GM03348 (cell line): ENCODE measurements at places on chromosomes 5 and 9.

- no peak for DNase-seq
Measured at GRCh38 chr9:113611461-113612215, 148.1 kb downstream of the RGS3 start.

- peak; percentile 14 for DNase-seq
Measured at GRCh38 chr5:157076558-157076957, 17.6 kb upstream of the HAVCR1 start.

DNA sequence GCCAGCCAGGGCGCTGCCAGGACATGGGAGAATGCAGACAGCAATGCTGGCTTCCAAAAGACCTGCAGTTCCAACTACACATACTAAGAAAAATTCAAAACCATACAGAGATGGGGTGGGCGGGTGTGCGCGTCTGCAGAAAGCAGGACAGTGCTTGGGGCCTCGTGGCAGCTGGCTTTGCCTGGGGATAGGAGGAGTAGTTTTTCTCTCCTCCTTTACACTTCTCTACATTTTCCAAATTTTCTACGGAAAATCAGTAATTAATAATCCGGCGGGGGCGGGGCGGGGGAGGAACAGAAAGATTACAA, 43.6 kb upstream of the SARDH start:
- DNase-seq = no peak

GRCh38 chr9:81892440-81892839, 35.8 kb upstream of the SPATA31D4 start:
- no peak for DNase-seq

GRCh38 chr5:118578093-118578492, 410.3 kb downstream of the DTWD2 start:
- peak; percentile 22 for DNase-seq

DNA sequence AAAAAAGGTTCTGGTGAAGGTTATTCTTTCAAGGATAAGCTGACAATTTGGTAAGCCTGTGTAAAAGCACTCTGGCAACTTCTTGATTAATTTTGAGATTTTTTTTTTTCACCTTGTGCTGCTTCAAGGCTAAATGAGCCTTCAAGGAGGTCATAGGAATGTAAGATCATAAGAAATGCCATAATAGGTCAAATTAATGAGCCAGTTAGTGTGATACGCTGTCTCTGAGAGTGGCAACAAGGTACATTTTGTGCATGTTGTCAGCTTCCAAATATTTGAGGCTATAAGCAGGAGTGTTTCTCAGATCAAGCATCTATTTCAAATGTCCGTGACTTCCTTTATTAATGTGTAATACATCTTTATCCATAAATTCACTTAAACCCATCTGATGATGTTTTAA, 72.3 kb upstream of the CDH6 start:
- DNase-seq = no peak

DNA sequence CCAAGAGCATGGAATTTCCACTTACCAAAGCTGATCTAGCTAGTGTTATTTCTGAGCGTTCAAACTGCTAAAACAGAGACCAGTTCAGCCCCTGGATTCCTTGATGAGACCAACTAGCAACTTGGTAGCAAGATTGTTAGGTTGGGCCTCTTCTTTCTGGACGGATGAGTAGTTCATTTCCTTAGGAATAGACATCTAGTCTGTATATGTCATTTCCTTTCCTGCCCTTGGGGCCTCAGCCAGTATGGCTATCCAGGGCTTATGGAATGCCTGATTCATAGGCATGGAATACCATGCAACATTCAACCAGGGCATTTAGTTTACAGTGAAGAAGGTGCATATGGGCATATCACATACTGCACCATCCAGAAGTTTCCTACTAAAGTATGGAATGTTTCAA, 14.5 kb upstream of the LPAR1 start:
- DNase-seq = no peak

DNA sequence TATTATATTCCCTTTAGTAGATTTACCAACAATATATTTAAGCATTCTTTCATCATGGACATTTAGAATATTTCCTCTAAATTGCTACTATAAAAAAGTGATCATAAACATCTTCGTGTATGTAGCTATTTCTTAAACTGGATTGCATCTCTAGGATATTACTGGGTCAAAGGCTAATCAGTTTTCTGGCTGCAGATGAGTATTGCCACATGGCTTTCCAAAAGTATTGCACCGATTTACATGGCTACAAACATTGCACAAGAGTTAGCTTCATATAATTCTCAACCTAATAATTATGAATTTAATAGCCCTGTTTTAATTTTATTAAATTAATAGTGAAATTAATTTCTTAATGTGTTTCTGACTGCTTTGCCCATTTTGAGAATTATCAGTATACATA, 183.4 kb downstream of the DMRT2 start:
- no peak for DNase-seq

DNA sequence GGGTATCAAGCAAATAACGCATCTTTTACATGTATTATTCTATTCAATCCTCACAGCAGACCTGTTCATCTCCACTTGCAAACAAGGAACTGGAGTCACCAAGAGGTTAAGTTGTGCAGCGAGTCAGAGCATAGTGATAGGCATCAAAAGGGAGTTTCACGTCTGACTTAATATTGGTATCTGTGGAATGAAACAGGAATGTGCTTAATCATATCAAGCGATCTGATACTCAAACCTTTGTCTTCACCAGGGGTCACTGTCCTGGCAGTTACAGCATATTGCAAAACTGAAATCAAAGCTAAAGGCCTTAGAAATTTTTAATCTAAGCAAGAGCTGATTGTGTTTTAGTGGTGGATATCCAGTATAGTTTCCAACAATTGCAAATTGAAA, 271.6 kb downstream of the PLK2 start:
- DNase-seq = peak; percentile 62
